ENCODE measurements at places on chromosomes 2 and 18. TPM values are rescaled to one million over a fixed set of nuclear protein-coding genes. Genes with fewer than 3 reads are reported as not detected.

Gene HRH4
- total RNA-seq: not detected

Gene NT5DC4
- not detected for total RNA-seq

Gene NRP2
- total RNA-seq: 13.2 TPM

Gene METTL5
- 81.2 TPM for total RNA-seq

Gene IL18R1
- not detected for total RNA-seq

Gene TTC32
- 11.9 TPM for total RNA-seq

Gene C2orf66
- total RNA-seq: 0.05 TPM

GRCh38 chr2:21415234-21415633, 291.5 kb downstream of the TDRD15 start:
- DNase-seq: no peak

DNA sequence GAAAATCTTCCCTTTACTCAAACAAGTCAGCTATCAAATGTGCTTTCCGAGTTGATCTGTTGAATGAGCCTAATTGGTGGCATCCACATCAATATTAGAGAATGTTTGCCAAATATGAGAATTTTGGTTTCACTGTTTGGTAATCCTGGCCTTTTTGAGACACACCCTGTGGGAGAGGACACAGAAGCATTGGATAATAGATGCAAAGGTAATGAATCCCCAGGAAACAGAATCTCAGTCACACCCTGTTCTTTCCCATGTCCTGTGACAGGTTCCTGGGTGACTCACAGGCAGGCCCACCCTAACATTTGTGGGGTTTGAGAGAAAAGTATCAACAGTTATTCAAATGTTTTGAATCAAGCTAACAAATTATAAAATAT, 99.8 kb upstream of the PELI1 start:
- no peak for DNase-seq

DNA sequence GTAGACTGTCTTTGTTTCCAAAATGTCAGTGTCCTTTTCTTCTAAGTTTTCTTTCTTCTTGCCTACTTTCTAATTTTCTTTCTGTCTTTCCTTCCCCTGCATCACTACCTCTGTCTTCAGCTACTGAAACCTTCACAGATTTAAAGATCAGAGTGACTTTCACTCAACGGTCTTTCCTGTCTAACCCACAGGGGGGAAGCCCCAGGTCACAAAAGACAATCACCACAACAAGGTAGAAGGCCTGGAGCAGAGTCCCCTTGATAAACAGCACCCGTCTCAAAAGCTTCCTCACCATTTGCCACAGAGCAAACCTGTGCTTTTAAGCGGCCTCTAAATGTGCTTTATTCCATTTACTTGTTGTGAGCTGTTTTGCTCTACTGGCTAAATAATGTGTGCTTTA, 665.4 kb downstream of the BCL11A start:
- DNase-seq: no peak

- DNase-seq: no peak
These were observed 70.9 kb downstream of the TCF4 start for GRCh38 chr18:55517055-55517454.

DNA sequence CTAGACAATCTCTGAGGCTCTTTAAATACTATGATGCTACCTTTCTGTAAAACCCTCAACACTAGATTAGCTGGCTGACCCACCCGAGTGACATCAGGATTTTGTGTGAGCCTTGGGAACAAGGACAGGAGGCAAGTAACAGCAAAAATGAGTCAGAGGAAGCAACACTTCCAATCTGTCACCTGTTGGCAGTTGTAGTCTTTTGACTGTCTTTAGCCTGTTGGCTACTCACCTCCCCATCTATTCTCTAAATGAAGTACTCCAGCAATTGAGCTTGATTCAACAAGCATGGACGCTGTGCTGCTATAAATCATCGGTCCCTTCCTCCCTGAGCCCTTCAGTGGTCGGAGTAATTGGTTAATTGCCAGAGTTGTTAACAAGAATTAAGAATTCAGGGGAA, 898.7 kb downstream of the BCL11A start:
- no peak for DNase-seq

DNA sequence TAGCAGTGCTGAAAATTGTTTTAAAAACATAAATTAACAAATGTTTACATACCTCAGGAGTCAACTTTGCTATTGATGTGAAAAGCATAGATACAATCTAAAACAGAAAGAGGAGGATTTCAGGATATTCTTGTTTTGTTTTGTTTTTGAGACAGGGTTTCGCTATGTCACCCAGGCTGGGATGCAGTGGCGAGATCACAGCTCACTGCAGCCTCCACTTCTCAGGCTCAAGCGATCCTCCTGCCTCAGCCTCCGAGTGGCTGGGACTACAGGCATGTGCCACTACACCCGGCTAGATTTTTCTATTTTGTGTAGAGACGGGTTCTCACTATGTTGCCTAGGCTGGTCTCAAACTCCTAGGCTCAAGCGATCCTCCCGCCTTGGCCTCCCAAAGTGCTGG, 60.6 kb downstream of the C2orf74 start:
- DNase-seq: no peak

DNA sequence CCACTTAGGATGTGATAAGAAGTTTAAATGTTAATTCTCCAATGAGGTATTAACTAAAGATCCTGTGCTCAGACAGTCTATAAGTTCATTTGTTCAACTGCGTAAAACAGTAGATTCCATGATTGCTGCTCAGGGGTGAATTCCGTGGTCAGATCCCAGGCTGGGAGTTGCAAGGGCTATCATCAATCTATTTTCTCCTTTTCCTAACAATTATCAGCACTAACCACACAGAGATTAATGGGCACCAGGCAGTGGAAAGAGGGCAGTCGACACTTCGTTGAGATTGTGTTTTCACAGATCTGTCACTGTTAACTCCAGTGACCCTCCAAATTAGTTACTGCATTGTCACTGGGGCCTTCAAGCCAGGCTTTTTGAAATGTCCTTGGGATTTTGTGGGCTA, 154.1 kb upstream of the SPRED2 start:
- no peak for DNase-seq

GRCh38 chr2:145413261-145414030, 893.5 kb upstream of the ZEB2 start:
- DNase-seq: no peak

- no peak for DNase-seq
These were observed at the start of gene UGT1A1 for GRCh38 chr2:233760043-233760442. Gene UGT1A1, plus strand, starts transcription at chr2:233760270. Its CDS starts 18 bp downstream, at chr2:233760288.

DNA sequence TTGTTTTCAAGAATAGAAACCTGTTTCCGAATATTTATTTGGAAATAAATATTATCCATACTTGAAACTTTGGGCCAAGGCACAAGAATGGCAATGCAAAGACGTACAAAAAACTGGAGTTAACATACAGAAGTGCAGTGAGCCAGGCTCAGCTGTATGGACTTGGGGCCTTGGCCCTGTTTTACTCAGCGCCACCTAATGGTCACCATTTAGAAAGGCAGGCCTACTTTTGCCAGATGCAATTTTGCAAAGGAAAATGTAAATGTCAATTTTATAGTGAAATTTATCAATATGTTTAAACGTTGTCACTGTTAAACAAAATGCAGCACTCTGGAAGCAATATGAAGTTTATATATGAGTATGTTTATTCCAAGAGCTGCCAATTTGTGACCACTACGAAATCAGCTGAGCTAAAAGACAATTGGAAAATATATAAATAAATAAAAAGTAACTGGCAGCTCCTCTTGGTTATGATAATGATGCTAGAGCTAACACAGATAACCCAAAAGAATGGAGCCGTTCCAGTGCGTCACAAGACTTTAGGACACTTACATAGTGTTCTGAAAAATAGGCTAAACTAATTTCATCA, 155.0 kb downstream of the ARHGAP15 start:
- no peak for DNase-seq

DNA sequence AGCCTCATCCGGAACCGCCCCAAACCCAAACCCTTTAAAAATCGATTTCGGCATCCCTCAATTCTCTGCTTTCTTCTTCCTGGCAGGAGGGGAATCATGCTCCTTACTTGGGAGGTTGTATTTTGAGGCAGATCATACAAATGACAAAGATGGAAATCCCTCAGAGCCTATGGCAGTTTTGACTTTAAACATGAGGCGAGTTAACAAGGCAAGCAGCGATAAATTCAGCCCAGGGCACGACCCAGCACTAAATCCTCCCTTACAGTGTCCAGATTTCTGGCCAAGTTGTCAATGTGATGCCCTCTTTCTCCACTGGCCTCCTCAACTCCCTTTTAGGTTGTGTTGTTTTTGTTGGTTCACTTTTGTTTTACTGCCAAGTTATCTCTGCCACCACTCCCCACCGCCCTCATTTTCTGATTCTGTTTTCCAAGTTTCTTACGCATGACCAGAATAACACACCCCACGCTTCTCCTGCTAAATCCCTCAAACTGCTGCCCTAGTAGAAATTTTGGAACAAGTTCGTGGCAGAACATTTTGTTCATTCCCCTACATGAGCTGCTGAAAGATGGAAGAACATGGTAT, 68.3 kb downstream of the CTAGE1 start:
- DNase-seq: no peak

- DNase-seq: no peak
These were observed 37.7 kb downstream of the NETO1 start for GRCh38 chr18:72830109-72830508.

- no peak for DNase-seq
These were observed 77.6 kb downstream of the AP1S3 start for GRCh38 chr2:223759569-223760430.

DNA sequence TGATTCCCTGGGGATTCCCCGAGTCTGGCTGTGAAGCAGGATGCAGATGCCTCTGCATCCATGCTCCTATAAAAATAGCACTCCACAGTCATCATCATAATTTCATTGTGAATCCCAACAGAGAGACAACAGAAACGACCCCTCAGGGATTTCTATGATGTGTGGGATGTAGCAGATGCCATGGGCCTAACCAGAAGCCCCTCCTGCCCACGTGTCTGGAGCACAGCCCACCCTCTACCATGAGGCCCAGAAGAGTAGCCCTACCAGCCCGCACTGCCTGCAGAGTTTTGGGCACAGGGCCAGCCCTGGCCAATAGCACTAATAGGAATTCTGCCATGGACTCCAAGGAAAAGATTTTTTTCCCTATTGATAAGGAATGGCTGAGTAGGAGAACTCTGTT, 66.6 kb downstream of the GYPC start:
- DNase-seq: no peak

- no peak for DNase-seq
These were observed 128.3 kb downstream of the ATP9B start for GRCh38 chr18:79197531-79197930.

GRCh38 chr2:62016957-62017356, 111.5 kb downstream of the COMMD1 start:
- no peak for DNase-seq

GRCh38 chr18:55489034-55489986, 98.7 kb downstream of the TCF4 start:
- no peak for DNase-seq

DNA sequence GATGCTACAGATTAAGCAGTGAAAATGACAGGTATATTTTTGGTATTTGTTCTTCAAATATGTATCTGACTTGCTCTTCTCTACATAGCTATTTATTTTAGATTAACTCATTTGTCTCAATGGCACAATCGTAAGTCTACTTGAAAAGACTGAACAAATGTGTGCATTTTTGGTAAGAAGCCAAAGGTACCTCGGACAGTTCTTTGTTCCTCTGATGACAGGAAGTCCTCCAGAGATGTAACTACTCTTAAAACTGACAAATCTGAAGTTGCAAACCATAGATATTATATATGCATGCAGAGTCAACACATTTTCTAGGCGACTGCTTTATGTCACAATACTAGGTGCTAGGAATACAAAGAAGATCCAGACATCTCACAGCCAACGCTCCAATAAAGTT, 36.7 kb downstream of the NDUFAF7 start:
- no peak for DNase-seq

DNA sequence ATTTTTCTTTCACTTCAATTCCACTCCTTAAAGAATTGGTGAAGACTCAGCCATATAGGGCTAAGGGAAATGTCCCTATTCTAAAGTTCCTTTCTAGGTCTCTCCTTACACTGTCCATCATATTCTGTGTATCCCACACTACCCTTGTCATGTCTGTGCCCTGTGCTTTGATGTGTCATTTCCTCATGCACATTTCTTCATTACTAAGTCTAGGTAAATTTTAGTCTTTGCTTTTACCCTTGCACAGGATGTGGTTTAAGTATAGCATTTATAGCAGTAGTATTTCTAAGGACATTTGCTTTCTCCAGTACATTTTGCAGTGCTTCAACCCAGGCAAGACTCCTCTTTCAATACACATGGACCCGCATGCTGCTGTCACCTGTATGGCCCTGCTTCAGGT, 221.5 kb upstream of the ACVR2A start:
- no peak for DNase-seq

DNA sequence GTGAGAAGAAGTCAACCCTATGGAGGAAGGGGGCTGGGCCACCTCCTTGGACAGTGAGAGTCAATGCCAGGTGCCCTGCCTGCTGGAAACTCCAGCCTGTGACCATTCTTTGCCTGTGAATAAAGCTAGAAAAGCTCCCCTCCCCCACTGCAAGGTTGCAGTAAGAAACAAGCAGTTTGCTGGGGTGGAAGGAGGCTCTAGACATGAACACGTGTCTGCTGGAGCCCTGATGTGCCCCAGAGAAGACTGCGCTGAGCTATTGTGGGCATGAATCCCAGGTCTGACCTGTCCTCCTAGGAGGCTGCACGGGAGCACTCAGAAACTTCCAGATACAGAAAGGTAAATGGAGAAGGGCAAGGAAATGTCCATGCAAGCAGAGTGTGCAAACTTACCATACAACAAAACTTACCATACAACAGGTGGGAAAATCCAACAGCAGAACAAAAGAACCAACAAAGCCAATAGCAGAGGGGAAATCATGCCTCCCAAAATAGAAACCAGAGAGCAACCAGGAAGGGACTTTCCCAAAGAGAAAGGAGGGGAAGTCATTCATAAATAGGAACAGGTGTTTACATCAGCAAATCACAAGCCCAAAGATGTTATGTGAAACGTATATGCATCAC, 278.7 kb downstream of the BCL2 start:
- no peak for DNase-seq

- DNase-seq: no peak
These were observed 28.1 kb downstream of the ZFP36L2 start for GRCh38 chr2:43198263-43198662.

GRCh38 chr18:9861933-9862332, 23.8 kb upstream of the TXNDC2 start:
- no peak for DNase-seq

GRCh38 chr18:33781429-33781828, 203.4 kb downstream of the ASXL3 start:
- no peak for DNase-seq

DNA sequence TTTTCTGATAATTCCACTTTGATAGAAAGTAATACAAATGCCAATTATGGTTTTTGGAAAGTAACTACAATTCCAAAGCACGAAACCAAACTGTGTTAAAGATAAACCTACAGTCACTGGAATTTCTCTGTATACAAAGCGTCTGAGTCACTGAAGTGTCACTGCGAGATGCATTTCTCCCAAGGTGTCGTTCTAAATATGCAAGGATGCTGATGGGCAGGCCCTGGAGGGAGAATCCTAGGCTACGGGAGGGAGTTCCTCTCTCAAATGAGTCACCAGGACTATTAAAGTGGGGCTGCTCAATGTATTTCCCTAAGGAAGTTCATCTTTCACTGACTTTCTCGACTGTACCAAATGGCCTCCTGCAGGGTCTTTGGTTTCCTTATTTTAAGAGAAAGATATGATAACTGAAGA, 163.8 kb upstream of the STK17B start:
- DNase-seq: peak; percentile 85

- DNase-seq: no peak
These were observed 211.3 kb downstream of the LOXHD1 start for GRCh38 chr18:46445522-46446313.

GRCh38 chr2:134555411-134555810, 163.4 kb downstream of the TMEM163 start:
- DNase-seq: no peak
